ENCODE measurements at places on chromosomes 2 and 18. TPM values are rescaled to one million over a fixed set of nuclear protein-coding genes. Genes with fewer than 3 reads are reported as not detected.
A peak's percentile ranks its signal among the peaks of the same experiment; 100 is the strongest.

GRCh38 chr2:42113452-42113851 lies 55.7 kb upstream of the EML4 start:
- no peak for DNase-seq

GRCh38 chr18:49901862-49902340 lies 88.6 kb upstream of the ACAA2 start:
- peak; percentile 39 for DNase-seq

SLC23A3 gene
- total RNA-seq: 0.76 TPM

GRCh38 chr2:202542142-202542541 lies 92.6 kb upstream of the FAM117B start:
- no peak for DNase-seq

DNA sequence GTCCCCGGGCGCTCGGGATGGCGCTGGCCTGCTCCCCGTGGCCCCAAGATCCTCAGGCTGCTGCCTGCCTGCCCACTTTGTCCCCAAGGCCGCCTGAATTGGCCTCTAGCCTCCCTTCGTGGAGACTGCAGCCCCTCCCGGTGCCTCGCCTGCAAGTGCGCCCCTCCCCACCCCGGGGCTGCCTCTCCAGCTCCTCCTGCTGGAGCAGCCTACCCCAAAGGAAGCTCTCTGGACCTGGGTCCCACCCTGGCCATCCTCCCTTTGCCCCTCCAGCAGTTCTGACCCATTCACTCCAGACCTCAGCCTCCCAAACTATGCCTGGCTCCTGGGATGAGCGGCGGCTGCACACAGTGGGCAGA lies 6.2 kb downstream of the ESPNL start:
- no peak for DNase-seq

GRCh38 chr2:101307503-101307902 lies 998 bp downstream of the RNF149 start:
- no peak for DNase-seq

MCM6 gene
- total RNA-seq: 23.5 TPM

DNA sequence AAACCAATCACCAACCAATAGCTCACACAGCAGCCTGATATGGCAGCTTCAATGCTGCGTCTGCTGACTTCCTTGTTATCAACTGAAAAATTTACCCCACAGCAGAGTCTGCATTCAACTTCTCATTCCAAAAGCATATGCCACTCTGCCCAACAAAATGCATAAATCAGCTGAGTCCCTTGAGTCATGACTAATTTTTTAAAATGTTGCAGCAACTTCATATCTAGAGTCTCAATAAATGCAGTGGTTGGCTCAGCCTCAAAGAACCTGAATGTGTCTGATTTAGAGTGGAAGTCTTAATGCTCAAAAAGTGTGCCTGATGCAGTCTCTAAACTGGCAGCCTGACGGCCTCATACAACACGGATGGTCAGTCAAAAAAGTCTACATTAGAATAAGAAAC lies 46.5 kb downstream of the FARSB start:
- no peak for DNase-seq

DNA sequence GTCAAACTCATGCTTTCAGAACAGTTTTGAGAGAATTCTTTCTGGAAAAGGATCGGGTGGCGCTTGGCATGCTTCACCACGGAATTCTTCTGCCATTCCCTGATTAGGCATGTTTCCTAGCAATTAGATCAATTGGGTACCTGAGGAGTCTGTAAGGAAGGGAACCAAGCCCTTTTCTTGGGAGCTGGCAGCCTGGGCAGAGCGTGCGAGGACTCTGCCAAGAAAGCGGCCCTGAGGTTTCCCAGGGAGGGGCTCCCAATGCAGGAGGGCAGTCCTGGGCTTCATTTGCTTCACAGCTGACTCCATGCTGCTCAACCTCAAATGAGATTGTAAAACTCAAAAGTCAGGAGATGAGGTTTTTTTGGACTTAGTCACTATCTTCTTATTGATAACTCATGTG lies 60.3 kb downstream of the MYCN start:
- no peak for DNase-seq

DNA sequence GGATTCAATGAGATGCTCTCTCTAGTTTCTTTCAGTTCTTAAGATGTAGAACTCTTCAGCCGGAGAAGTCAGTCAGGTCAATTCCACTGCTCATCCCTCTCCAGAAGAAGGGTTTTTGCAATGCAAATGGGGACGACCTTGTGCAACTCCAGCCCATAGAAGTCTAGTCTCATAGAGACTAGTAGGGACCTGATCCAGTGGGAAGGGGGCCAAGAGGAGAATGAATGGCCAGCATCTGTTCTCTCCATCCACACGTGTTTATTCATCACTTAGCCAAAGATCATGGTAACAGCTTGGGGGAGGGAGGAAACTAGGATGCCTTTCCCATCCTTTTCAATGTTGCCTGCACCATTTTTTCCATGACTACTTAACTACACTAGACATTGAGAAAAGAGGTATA lies 120.2 kb downstream of the LAMA3 start:
- DNase-seq: no peak

DNA sequence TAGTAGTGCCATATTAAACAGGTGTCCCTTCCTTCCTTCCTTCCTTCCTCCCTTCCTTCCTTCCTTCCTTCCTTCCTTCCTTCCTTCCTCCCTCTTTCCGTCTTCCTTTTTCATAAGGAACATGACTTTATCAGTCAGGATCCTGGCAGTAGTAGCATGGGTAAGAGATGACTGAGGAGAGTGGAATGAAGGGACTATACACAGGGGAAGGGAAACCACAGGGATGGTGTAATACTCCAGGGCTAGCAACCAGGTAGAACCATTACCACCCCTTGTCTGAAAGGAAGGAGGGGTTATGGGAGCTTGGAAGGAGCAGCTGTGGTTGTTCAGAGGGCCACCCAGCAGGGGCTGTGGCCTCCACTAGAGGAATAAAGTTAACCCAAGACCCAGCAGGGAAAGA lies 23.2 kb upstream of the KDM3A start:
- DNase-seq: peak; percentile 50

All from HT1080 (cell line).